NK-92 treated with Interleukin-12 subunit alpha and Interleukin-12 subunit beta, amount 100 ng/mL, for 24 hours (cell line): ENCODE measurements at places on chromosomes 3 and 15.

DNA sequence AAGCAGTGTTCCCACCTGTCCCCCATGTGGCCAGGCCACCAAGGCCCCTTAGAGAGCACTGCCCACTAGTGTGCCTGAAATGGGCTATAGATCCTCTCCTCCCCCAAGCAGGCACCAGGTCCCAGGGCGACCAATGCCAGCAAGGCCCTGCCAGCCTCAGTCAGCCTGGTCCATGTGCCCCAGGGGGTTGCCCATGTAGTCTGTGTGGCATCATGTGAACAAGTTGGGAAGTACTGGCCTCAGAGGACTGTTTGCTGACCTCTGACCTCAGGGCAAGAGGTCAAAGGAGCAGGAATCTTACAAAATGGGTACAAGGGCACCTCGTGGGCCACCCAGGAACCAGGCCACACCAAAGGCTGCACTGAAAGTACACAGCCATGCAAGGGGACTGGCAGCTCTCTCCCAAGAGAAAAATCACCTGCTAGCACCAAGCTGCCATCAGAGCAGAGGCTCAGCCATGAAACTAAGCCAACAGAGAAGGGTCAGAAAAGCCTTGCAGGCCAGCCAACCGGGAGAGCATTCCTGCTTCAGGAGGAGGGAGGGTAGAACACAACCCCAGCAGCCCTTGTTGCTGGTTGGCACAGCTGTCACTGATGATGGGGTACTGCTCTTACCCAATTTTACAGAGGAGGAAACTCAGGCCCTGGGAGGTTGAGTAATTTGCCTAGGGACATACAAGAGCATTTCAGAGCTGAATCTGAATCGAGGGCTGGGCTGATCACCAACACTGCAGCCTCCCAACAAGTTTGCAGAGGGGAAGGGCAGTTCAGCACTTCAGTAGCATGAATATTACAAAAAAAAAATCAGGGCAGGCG is 5.2 kb upstream of the FURIN start:
- DNase-seq, result no peak

DNA sequence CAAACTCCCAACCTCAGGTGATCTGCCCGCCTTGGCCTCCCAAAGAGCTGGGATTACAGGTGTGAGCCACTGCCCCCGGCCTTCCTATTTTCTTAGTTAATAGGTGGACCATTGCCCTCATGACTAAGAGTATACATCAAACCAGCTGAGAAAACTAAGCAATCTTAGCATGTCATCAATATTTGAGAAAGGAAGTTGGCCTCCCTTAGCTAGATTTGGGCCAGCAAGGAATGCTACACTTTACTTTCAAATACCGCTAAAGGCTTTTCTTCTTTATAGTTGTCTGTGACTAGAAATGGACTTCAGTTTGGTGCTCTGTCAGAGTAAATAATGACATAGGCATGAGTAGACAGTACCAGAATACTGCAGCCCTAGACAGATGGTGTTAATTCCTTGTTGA is 199.3 kb downstream of the GAP43 start:
- DNase-seq, result no peak

DNA sequence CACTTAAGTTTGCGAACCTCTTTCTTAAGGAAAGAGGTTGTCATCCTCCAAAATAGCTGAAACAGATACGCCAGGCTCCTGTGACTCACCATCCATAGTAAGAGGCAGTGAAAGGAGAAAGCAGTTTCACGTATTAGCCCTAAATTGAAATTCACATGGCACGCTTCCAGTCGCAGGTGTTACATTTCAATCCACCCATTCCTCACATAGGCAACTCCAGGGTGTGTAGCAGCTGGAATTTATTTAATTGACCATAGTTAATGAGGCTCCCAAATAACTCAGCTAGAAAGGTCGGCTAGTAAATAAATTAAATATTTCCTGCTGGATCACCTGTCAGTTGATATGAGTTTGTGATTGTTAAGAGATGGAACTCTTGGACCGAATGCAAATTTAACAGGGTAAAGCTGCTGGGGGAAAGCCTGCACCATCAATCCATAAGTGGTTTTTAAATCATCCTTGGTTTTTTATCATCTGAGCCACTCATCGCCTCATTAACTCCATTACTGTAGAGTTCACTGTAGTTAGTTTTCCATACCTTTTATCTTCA is 19.6 kb downstream of the NSUN3 start:
- no peak for DNase-seq

DNA sequence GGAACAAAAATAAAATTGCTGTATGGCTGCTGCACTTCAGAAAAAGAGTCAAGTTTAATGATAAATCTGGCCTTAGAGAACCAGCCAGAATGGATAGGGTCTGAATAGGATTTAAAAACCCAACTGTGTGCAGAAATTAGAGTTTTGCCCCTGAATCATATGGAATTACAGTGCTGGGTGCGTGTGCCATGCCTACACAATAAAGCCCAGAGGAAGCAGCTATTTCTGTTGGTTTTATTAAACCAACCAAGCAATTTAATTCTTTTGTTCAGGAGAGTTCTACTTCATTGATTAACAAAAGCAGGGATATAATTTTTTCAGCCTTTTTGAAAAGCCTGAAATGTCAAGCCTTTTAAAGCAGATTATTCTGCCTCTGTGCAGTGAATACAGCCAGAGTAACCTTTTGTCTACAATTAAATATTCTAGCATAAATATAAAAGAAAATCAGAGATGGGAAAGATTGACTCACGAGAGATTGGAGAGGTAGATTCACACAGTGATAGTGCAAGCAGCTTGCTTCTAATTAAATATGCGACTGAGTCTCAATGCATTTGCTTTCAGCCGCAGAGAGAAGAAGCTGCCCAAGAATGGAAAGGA is 66.7 kb upstream of the DNAJC19 start:
- no peak for DNase-seq

DNA sequence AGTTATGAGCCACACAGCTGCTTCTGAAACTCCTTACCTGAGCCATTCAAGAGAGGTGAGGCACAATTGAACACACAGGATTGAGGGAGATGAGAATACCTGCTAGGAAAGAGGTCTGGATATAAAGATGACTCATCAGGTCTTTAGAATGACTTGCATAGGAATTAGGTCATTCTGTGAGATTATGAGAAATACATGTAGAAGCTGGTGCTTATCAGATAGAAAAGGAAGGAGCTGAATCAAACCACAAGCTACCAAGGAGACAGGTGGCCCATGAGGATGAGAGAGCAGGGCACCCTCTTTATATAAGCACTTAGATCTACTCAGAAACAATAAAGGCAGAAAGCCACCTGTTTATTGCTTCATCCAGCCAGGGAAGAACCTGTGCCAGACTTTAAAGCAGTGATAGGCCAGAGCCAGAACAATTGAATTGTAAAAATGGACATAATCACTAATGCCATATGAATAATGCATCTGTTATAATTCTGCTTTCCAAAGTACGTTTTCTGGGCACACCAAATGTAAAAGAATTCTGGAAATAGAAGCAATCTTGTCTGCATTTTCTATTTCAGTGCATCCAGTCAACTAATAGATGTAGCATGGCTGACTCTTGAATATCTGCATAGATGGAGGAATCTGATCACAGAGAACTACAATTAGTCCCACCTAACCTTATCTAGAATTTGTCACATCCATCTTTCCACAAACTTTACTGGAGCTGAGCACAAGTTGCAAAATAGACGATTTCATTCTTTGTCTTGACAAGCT is 74.9 kb downstream of the PIK3R4 start:
- no peak for DNase-seq

GRCh38 chr3:69120879-69121464 is 1.4 kb downstream of the LMOD3 start:
- peak; percentile 39 for DNase-seq

GRCh38 chr15:73344056-73344455 is 24.7 kb downstream of the HCN4 start:
- no peak for DNase-seq

DNA sequence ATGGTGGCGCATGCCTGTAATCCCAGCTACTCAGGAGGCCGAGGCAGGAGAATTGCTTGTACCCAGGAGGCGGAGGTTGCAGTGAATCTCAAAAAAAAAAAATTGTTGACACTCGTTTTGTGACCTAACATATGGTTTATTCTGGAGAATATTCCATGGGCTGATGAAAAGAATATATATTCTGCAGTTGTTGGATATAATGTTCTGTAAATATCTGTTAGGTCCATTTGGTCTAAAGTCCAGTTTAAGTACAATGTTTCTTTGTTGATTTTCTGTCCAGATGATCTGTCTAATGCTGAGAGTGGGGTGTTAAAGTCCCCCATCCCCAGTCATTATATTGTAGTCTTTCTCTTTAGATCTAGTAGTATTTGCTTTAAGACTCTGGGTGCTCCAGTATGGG is 15.6 kb downstream of the IL20RB start:
- no peak for DNase-seq

- DNase-seq, result no peak
Observed at GRCh38 chr15:59160880-59161593, 45.6 kb upstream of the LDHAL6B start.

GRCh38 chr3:129812589-129812988 is 80.9 kb downstream of the TMCC1 start:
- DNase-seq, result no peak

DNA sequence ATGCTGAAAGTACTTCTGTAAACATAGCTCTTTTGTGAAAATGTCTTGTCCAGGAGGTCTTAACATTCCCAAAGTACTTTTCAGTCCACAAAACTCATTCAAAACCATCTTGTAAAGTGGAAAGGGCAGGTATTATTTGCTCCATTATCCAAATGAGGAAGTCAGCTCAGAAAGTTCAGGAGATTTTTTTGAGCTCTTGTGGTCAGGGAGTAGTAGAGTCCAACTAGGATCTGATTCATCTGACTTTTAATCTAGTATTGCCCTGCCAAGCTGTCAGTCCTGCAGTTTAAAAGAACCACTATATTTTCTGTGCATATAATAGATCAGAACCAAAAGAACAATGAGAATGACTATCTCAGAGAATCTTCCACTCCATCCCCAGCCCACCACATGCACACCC is 83.5 kb downstream of the FOXB1 start:
- no peak for DNase-seq

DNA sequence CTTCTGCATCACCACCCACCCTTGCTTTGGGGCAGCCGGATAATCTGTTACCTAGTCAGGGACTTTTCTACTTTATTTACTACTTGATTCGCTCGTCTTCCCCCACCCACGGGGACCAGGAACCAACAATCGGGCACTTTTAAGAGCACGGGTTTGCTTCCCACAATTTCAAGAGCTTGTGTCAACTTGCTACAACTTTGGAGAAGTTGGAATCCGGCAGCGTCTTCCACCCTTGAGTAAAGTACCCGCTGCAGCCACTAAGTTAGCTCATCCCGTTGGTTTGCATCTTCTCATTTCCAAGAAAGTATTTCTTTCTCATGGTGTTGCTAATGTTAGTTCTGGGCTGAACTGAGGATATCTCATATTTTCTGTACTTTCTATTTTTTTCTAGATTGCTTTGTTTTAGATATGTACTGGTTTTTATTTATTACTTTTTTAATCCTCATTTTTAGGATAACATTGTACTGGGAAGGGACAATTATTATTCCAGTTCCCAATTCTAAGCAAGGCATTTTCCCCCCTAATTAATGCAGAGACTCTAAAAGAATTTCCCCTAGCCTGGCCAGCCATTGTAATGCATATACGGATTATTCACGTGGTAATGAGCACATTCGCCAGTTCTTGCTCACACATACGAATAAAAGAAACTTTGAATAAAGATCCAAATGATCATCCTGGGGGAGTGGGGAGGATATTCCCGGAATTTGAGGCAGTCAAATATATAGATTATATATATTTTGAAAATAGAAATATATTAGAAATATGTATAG is 4.0 kb downstream of the SOX2 start:
- DNase-seq, result no peak

DNA sequence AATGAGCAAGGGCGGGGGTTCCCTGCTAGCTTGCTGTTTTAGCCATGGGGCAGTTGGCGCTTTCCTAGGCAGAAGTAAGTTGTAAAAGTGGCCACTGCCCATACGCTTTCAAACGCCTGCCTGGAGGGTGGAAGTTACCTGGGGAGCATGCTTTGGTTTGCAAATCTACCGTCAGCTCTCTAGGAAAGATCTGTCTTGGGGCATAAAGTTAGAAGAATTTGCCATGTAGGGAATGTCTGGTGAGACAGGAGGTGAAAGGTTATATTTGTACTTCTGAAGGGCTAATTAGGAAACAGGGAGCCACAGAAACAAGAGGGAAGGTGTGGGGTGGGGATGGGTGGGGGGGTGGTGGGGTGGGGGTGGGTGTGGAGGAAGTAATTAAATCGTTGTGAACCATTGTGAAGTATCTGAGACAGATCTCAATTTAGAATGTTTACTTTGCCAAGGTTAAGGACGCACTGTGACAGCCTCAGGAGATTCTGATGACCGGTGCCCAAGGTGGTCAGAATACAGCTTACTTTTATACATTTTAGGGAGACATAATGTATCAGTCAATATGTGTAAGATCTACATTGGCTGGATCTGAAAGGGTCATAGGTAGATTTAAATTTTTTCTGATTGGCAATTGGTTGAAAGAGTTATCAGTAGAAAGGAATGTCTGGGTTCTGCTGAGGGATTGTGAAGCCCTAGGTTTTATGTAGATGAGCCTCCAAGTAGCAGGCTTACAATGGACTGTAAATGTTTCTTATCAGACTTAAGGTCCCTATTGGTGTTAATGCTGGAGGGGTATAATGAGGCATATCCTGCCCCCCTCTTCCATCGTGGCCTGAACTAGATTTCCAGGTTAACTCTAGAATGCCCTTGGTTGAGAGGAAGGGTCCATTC is 62.0 kb upstream of the GCNT3 start:
- no peak for DNase-seq

DNA sequence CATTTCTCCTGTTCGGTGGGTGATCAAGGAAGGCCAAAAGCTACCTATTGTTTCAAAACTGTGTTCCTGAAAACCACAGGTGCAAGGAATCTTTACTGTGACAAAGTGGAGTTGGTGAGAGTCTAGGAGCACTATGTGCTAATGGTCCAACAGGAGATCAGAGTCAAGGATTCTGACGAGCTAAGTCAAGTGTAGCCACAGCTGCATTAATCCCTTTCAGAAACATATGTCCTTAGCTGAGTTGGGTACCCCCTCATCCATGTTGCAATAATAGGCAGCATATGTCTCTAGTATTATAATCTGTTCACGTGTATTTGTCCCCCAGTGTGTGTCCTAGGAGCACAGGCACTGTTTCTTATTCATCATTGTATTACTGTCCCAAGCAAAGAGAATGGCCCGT is 1.7 kb downstream of the VPS39 start:
- DNase-seq, result no peak

DNA sequence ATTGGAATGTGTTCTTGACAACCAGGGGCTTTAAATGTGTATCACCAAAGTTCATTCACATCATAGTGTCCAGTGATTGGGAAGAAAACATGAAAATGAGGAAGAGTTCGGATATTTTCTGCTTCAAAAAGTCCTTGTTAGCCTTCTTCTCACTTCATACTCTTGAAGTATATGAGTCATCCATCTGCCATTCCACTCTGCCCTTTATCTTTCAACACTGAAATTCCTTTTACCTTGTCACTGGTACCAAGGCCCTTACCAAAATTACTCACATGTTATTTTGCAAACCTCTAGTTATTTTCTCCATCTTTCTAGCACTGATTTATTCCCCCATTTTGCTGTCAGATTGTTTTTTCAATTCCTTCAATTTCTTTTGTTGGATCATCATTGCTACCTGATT is 32.5 kb downstream of the OR5H15 start:
- no peak for DNase-seq
